Forelimb muscle (tissue), 1 donor: ENCODE measurements at places on chromosomes 6 and 20. TPM values are rescaled to one million over a fixed set of nuclear protein-coding genes. Genes with fewer than 3 reads are reported as not detected.

Gene ENPP1
- polyA plus RNA-seq: 11.3 TPM

GRCh38 chr20:3795511-3796468 is at the start of gene CDC25B:
Gene CDC25B, plus strand, starts transcription at chr20:3796310. Its CDS starts 222 bp downstream, at chr20:3796532.
- DNase-seq: peak; percentile 76

- DNase-seq: no peak
Observed at GRCh38 chr6:18262702-18263417, 1.5 kb downstream of the DEK start.

Gene SPATA25
- polyA plus RNA-seq: 10.3 TPM
